Lung (tissue), 17 donors: ENCODE measurements at places on chromosomes 7 and 10. TPM values are rescaled to one million over a fixed set of nuclear protein-coding genes. Genes with fewer than 3 reads are reported as not detected.

Gene ZEB1
- total RNA-seq, result 86.9 TPM

Gene TUBAL3
- not detected for total RNA-seq

Gene MPLKIP
- 27.1 TPM for total RNA-seq

Gene NKX1-2
- total RNA-seq, result not detected

Gene ANXA8
- total RNA-seq, result 0.68 TPM

Gene NEUROD6
- total RNA-seq, result not detected

Gene ENTPD7
- total RNA-seq, result 12.9 TPM

Gene CUL2
- total RNA-seq, result 23.7 TPM

Gene LOXL4
- 3.2 TPM for total RNA-seq

Gene VSTM4
- total RNA-seq, result 10.9 TPM

Gene GPR158
- 0.97 TPM for total RNA-seq

DNA sequence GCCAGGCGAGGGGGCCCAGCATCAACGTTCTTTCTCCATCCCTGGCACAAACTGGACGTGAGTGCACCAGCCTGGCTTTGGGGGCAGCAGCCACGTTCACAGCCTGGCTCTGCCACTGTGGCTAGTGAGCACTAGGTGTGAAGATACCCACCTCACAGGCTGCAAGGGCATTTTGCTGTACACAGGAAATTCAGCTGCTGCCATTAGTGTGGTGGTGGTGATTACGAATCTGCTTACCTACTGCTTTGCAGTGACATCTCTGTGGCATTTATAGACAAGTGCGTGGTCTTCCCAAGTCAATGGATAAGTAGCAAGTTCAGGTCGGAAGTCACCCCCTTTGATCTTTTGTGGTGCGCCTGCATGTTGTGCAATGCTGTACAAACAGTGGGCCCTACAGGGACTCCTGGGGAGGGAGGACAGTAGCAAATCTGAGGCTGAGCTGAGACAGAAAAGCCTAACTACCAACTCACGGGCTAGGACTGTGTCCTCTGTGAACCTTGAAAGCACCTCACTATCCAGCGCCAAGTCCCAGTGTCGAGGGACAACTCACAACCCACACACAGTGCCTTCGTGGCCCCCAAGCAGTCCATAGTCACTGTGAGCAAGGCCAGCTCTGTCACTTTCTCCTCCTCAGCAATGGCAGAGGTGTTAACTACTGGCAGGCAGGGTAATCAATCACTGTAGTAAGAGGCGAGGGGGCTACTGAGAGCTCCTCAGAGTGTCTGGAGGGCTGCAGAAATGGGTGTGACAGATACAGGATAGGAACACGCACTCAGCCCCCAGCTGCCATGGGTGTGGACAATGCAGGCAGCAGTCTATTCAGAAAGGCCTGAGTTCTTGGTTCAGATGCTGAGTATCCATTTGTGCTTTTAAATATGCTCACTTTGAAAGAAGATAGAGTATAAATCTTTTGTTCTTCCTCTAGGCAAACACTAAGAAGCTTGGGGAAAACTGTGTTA, 17.0 kb upstream of the MMP21 start:
- DNase-seq, result no peak

- no peak for DNase-seq
Measured at GRCh38 chr7:7696458-7697119, 21.8 kb downstream of the RPA3 start.

DNA sequence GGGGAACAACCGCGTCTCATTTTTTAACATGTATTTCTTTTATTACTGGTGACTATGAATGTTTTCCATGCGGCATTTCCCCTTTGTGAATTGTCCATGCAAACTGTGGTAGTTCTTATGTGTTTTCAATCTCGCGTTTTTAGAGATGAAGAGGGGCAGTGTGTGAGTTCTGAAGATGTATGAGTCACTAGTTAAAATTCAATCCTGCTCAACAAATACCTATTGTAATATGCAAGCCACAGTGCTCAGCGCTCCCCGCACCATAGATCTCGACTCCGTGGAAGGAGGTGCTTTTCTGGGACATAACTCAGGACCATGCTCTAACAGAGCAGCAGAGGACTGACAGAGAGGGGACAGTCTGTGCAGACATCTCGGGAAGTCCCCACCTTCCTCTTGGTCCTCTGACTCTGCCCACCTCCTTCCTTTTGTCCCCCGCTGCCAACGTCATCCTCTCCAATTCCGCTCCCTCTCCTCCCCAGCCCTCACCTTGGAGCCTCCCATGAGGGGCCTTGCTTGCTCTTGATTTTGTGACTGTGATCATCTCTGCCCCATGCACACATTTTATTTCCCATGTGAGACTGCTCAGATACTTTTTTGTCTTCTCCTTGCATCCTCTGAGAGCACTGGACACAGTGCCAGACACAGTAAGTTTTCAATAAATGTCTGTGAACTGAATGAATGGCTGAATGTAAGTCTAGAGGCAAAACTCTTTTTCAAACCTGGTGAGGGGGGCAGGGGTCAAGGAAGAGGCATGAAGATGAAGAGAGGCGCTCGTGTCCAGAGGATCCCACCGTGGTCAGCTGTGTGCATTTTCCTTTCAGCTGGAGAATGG, 42.7 kb upstream of the PLEKHA1 start:
- no peak for DNase-seq

DNA sequence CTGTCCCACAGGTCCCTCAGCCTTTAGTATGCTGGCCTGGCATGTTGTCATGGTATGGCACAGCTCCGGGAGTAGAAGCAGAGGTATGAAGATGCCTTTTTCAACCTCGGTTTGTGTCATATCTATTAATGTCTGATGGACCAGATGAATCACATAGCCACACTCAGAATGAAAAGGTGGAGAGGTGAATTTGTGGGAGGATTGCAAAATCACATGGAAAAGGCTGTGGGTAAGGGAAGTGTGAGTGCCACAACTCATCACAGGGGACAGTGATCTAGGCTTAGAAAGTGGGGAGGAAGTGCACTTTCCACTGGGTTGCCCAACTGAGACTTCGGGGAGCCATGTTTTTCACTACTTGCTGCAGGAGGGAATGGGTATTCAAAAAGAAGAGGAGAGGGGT, 190.7 kb downstream of the WDR11 start:
- no peak for DNase-seq

- DNase-seq, result no peak
Measured at GRCh38 chr7:31794851-31795344, 107.9 kb downstream of the PPP1R17 start.

DNA sequence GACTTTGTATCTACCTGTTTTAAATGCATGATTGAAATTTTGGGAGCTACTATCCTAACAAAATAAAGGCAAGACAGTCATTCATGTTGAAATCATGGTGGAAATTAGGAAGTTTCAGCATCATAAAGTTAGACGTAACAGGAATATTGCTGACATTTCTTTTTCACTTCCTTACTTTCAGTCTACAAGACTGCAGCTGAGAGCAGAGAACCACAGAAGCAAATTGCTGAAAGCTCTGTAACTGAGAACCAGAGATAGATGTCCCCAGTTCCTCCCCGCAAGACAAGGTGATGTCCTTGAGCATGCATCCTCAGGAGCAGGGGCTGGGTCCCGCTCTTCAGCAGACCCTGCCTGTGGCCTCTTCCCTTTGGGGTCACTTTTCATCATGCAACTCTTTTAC, 466.3 kb upstream of the POM121L12 start:
- DNase-seq, result no peak

GRCh38 chr10:117948493-117948892, 98.2 kb downstream of the RAB11FIP2 start:
- no peak for DNase-seq

DNA sequence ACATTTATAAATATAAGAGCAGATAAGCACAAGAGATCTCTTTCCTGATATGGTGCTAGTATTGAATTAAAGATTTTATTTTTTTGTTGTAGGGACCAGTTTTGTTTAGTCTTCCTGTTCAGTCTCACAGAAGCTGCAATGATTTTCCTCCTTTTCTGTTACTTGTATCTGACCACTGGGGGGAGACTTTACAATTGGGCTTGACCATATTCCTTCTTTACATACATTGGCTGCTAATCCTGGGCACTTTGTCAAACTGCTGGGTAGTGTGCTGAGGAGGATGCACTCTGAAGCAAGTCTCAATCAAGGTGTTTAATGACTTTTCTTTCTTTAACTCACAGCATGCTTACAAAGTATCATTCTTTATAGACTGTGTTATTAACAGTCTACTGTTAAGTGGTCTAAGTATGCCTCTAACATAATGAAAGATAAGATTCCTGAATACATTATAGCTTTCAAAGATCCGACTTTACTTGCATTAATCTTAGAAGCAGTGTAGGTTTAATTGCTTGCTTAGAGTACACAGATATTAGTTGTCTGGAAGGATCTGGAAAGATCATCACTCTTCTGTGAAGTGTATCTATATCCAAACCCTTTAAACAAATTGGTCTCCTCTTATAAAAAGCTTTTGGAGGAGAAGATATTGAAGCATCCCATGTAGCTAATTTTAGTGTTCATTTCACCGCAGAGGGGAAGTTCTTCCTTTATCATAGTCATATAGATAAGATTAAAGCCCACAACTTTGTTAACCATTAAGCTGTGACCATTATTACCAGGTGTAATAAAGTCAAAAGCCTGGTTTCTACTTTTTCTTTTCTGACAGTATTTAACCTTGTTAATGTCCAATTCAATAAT, 3.1 kb downstream of the PALS2 start:
- DNase-seq, result peak; percentile 20

DNA sequence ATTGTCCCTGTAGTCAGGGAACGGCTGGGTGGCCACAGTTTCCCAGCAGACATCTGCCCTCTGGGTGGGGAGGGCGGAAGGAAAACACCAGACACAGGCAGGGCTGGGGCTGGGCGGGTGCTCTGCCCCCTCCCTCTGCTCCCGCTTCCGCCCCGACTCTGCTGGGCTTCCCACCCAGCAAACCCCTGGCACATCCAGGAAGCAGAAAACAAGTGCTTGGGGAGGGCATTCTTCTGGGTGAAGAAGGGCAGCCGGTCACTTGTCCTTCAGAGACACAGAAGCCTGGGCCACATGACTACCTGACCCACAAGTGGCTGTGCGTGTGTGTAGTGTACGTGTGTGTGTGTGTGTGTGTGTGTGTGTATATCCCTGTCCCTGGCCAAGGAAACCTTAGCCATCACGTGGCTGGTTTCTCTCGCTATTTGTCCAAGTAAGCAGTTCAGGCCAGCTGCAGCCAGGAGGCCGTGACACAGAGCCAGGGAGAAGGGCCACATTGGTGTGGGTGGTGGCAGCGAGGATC, 77.9 kb downstream of the ZMIZ1 start:
- no peak for DNase-seq

DNA sequence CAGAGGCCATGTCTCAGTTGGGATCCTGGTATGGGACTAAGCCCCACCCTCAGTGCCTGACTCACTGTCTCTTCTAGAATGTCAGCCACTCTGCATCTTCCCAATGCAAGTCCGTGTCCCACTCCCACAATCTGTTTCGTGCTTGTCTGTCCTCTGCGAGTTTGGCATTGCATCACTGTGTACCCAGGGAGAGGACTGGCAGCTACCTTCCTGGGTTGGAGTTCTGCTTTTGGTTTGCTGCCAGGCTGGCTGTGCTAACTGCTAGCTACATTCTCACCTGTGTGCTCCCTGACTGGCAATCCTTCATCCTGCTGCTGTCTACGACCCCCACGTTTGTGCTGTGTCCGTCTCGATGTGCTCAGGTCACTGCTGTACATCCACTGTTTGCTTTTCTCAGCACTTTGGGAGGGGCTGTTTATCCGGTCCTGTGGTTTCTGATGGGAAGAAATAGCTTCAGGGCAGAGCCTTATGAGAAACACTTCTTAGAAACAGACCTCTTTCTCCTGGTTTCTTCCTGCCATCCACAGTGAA, 56.0 kb upstream of the GLI3 start:
- DNase-seq, result peak; percentile 56

GRCh38 chr10:11331726-11332125, 279.7 kb downstream of the USP6NL start:
- no peak for DNase-seq

GRCh38 chr10:114703377-114704107, 45.5 kb upstream of the ABLIM1 start:
- DNase-seq, result peak; percentile 58

- peak; percentile 19 for DNase-seq
Measured at GRCh38 chr7:81956520-81956919, 186.7 kb upstream of the HGF start.

GRCh38 chr7:49099587-49100326, 175.4 kb downstream of the CDC14C start:
- peak; percentile 3 for DNase-seq

- DNase-seq, result no peak
Measured at GRCh38 chr7:143485500-143485899, 7.8 kb downstream of the TAS2R41 start.

GRCh38 chr10:68235111-68235510, 3.2 kb upstream of the ATOH7 start:
- DNase-seq, result no peak

- DNase-seq, result no peak
Measured at GRCh38 chr10:35784751-35785150, 142.7 kb upstream of the FZD8 start.

GRCh38 chr10:60846173-60846572, 67.9 kb downstream of the CDK1 start:
- DNase-seq, result no peak

GRCh38 chr10:78259391-78259790, 225.7 kb downstream of the RPS24 start:
- DNase-seq, result no peak

GRCh38 chr7:3493499-3493898, 192.4 kb downstream of the SDK1 start:
- DNase-seq, result peak; percentile 42

- DNase-seq, result peak; percentile 95
Measured at GRCh38 chr7:26950889-26951288, 86.5 kb upstream of the SKAP2 start.

- DNase-seq, result no peak
Measured at GRCh38 chr10:42553064-42553407, 85.3 kb downstream of the ZNF33B start.

GRCh38 chr7:2148189-2148588, 84.6 kb downstream of the MAD1L1 start:
- no peak for DNase-seq

DNA sequence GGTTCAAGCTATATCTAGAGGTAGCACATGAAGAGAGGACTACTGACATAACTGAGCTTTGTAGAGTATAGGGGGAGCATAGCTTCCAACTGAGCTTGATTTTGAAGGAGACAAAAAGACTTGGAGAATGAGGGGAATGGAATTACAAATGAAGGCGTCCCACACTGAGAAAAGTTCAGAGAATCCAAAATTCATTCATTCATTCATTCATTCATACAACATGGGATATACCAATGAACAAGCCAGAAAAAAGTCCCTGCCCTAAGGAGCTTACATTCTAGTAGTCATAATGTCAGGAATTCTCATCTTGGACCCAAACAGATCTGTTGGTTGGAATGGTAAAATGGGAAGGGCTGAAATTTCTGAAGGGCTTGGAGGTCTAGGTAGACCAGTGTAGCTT, 62.0 kb downstream of the ENTPD1 start:
- no peak for DNase-seq

DNA sequence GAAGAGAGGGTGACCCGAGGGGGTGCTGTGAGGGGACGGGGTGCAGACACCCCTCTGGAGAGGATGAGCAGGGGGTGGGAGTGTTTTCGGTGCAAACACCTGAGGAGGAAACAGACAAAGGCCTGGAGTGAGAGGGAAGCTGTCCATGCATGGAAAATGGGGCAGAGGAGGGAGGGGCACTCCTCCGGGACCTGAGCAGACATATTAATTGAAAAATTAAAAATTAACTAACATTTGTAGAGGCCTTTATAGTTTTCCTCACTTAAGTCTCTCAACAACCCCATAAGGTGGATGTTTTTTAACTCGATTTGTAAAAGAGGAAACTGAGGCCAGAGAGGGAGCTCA, 1.2 kb downstream of the VPS37D start:
- no peak for DNase-seq
